ENCODE measurements at places on chromosomes 7 and 10.

DNA sequence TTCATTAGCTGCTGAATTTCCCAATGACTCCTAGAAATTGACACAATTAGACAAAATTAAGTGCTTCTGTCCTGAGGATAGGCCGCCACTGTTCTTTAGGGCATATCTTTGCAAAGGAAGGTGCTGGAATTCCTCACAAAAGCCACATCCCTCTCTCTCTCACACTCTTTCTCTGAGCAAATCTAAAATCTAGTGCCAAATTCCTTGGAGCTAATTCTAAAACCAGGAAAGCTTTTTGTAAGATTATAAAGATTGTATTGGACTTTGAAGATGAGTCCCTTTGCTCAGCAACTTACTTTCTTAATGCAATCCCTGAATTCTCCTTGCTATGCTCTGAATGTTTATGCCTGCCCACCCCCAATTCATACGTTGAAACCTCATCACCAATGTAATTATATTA is 288.9 kb downstream of the KCNMA1 start:
- DNase-seq = no peak

- DNase-seq = no peak
Observed at GRCh38 chr10:132662186-132662920, 123.6 kb downstream of the NKX6-2 start.

DNA sequence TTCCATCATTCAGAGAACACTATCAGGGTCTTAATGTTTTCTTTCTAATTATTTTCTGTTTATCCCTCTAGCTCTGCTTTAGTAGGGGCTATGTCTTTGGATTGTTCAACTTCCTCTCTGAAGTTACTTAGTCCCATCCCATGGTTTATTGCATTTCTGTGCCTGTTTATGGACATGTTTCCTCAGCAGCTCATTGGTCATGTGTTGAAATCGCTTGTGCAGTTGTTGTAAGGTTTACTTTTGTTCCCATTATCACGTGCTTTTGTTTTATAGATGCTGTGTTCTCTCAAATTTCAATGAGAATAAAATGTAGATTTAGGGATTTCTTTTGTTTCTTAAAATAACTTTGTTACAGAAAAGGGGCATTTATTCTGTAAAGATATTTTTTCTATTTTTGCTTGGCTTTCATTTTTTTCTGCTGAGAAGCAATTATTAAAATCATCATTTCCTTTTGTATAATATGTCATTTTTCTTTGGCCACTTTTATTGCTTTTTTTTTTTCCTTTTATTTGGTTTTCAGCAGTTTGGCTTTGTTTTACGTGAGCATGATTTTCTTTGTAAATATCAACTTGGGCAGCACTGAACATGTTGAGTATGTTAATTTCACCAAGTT is 110.9 kb downstream of the CCDC7 start:
- DNase-seq = no peak

DNA sequence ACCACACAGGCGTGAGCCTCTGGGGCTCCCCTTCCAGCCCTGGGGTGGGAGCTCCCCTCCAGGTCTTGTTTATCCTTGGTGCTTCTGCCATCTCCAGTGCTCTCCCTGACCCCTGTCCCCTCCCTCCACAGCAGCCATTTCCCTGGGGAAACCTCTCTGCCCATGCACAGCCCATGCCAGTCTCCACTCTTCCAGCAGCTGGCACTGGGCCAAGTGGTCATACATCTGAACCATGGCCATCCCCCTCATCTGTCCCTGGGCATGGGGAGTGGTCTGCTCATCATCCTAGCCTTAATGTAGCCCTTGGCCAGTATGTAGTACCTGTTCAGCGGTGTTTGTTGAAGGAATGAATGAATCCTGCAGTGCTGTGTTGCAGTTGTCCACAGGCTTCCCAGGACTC is 172.4 kb upstream of the ZNF32 start:
- DNase-seq = no peak

- DNase-seq = no peak
Observed at GRCh38 chr10:124385627-124386185, 33.0 kb downstream of the OAT start.

DNA sequence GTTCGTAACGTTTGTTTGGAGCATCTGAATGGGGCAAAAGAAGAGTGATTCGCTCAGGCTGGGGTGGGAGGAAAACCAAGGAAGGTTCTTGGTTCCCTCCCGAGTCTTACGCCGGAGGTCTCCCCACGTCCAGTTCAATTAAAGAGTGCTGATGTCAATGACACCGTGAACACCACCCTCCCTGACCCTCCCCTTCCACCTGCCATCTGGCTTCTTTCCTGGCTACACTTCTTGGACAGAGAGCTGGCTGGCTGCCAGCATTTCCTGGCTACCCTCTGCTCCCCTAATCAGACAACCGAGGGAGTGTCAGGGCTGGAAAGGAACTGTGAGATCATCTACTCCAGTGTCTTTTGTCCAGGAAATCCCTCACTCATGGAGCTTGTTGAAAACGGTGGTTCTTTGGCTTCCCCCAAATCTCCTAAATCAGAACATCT is 24.1 kb upstream of the FFAR4 start:
- DNase-seq = no peak

GRCh38 chr7:70460071-70460470 is 671.9 kb upstream of the GALNT17 start:
- no peak for DNase-seq

DNA sequence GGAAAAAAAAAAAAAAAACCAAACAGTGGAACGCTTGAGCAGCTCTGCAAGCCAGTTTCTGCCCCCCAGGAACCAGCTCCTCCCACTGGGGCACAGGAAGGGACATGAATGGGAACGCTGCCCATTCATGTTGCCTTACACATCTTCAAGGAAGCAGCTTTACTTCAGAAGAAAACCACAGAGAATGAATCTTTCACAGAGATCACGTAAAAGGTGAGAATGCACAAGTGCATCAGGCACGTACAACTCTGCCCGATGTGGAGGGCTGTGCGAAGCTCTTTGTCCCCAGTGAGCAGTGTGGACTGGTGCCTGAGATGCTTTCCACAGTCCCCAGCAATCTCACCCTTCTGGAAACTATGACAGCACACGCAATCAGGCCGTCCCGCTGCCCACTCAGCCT is 106.2 kb downstream of the DLG5 start:
- DNase-seq = no peak

DNA sequence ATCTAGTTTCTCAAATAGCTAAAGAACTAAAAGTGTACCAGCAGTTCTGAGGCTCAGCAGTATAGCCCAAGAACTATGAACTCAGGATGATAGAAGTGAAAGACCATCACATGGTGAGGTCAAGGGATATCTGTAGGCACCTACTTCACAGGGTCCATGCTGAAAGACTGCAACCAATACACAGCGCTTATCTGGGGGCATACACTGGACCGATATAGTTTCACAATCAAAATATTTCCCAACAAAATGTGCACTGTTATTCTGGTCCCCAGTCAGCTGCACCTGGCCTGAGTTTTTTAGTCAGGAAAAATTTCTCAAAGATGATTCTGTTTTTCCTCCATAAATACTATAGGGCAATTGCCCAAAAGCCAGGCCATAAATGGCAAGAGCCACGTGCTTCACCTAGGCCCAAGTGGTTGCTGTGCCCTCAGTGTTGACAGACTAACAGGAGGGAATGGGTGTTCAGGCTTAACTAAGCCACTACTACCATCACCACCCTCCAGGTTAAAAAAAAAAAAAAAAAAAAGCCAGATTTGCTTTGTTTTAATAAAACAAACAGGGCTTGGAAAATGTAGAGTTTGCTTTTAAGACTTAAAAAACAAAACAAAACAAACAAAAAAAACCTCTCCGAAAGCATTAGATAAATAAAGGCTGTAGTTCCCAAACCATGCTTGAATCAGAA is 58.5 kb downstream of the OGDH start:
- DNase-seq = no peak

- DNase-seq = no peak
Observed at GRCh38 chr10:106405141-106405540, 759.4 kb downstream of the SORCS1 start.

DNA sequence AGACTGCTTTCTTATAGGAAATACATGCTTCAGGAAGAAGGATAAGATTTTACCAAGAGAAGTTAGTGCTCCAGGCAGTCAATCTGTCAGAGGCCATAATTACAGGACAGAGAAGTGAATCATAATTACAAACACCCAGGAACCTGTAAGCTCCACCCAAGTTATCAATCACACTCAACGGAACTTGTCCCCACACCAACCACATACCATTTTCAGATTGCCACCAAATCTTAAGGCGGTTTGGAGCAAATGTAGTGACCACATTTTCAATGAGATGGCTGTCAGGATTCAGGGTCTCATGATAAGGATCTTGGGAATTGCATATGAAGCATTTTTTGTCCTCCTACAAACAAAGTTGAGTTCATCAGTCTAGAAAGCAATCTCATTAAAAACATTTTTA is 4.8 kb downstream of the LAMB1 start:
- DNase-seq = no peak

GRCh38 chr7:106071356-106071998 is 40.6 kb downstream of the SYPL1 start:
- DNase-seq = peak; percentile 73

DNA sequence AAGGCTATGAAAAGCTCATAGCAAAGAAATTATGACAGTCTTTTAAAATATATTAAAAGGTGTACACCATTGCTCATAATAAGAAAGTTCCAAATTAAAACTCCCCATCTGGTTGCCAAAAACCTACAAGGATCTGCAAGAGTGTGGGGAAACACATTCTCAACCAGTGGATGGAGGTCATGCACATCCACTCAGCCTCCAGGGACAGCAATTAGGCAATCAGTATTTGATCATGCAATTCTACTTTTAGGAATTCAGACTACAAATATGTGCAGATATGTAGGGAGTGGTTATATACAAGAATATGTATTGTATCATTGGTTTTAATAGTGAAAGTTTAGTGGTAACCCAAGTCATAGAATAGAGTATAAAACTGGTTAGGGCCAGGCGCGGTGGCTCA is 157.8 kb downstream of the FGFR2 start:
- no peak for DNase-seq

DNA sequence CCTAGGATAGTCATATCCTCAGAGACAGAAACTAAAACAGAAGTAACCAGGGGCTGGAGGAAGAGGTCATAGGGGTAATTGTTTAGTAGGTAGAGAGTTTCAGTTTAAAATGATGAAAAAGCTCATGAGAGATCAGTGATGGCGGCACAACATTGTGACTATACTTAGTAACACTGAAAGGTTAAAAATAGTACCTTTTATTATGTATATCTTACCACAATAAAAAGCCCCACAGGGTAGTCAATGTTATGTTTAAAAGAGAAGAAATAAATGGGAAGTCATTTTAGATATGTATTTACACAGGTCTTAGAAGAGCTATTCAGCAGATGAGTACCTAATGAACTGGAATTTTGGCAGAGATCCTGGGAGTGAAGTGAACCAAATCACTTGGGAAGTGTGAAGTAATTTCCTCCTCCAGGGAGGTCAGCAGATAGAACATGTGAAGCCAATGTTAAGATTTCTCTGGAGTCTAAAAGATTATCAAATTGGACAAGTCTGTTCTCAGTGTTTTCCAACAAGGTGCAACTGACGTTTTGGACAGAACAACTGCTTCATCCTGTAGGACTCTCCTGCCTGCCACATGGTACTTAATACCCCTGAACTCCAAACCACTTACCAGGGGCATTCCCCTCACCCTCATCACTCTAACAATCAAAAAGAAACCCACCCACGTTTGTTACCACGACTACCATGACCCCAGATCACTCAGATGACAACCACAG is 6.4 kb downstream of the CDCA7L start:
- DNase-seq = no peak

GRCh38 chr7:17580141-17580540 is 281.7 kb downstream of the AHR start:
- no peak for DNase-seq

DNA sequence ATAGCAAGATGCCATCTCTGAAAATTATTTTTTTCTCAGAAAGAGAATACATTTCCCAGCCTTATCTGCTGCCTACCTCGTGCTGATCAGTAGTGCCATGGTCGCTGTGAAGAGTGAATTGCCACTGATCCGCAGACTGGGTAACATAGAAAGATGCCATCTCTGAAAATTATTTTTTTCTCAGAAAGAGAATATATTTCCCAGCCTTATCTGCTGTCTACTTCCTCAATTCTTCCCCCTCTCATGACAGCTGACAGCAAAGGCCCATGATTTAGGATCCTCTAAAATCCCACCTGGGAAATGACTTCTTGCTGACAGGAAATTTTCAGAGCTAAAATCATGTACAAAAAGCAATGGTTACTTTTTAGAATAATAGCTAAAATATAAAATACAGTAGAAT is 92.5 kb upstream of the AHR start:
- no peak for DNase-seq

GRCh38 chr7:158573310-158573709 is 14.3 kb downstream of the PTPRN2 start:
- DNase-seq = no peak

DNA sequence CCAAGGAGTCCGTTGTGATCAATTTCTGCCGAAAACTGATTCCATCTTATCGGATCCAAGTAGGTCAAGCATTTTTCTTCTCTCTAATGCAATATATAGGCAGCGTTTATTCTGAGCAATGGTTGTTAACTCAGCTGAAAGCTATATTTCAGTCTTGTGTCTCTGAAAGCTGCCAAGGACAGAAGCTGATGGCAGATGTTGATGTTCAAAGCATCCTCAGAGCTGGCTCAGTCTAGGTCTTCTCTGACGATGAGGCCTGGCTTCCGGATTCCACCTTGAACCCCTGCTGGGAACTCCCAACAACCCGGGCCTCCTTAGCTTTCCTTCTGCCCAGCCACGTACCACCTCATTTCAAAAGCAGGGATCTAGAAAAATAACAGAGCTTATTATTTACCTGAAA is 863.6 kb downstream of the NRG3 start:
- DNase-seq = no peak

DNA sequence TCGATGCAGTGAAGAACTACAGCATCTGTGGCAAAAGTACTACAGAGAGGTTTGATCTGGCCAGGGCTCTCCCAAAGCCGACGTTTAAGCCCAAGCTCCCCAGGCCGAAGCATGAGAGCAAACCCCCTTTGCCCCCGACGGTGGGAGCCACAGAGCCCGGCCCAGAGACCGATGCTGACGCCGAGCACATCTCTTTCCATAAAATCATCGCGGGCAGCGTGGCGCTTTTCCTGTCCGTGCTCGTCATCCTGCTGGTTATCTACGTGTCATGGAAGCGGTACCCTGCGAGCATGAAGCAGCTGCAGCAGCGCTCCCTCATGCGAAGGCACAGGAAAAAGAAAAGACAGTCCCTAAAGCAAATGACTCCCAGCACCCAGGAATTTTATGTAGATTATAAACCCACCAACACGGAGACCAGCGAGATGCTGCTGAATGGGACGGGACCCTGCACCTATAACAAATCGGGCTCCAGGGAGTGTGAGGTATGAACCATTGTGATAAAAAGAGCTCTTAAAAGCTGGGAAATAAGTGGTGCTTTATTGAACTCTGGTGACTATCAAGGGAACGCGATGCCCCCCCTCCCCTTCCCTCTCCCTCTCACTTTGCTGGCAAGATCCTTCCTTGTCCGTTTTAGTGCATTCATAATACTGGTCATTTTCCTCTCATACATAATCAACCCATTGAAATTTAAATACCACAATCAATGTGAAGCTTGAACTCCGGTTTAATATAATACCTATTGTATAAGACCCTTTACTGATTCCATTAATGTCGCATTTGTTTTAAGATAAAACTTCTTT is 2.3 kb downstream of the LRRTM3 start:
- no peak for DNase-seq

Measured in activated naive CD8-positive, alpha-beta T cell treated with anti-CD3 and anti-CD28 coated beads, Interleukin-2, amount 10 ng/mL, durations not matched to agents 7 days and 5 days (primary cell).